HuH-7.5 (cell line): ENCODE measurements at places on chromosomes 5 and 9.

- DNase-seq = no peak
Observed at GRCh38 chr9:91433180-91433579, 9.5 kb upstream of the NFIL3 start.

GRCh38 chr9:124251605-124252378, 6.0 kb upstream of the NEK6 start:
- no peak for DNase-seq

GRCh38 chr5:29993286-29993685, 1200.2 kb upstream of the CDH6 start:
- no peak for DNase-seq

GRCh38 chr5:142295960-142296860, 28.6 kb downstream of the SPRY4 start:
- no peak for DNase-seq

GRCh38 chr9:126491949-126492348, 121.8 kb upstream of the LMX1B start:
- no peak for DNase-seq
